CD4-positive, alpha-beta T cell treated with Interleukin-4 for 1 hour (primary cell): ENCODE measurements at places on chromosomes 11 and 22.
A peak's percentile ranks its signal among the peaks of the same experiment; 100 is the strongest.

GRCh38 chr11:18536209-18536608 lies 9.5 kb upstream of the TSG101 start:
- no peak for DNase-seq

GRCh38 chr22:43889201-43889859 lies 2.5 kb downstream of the PNPLA5 start:
- DNase-seq, result no peak

GRCh38 chr11:23370580-23371275 lies 510.5 kb upstream of the CCDC179 start:
- no peak for DNase-seq

GRCh38 chr11:129800655-129801054 lies 15.0 kb upstream of the TMEM45B start:
- DNase-seq, result no peak

- peak; percentile 58 for DNase-seq
Observed at GRCh38 chr11:120952461-120953434, 71.2 kb upstream of the TBCEL start.

DNA sequence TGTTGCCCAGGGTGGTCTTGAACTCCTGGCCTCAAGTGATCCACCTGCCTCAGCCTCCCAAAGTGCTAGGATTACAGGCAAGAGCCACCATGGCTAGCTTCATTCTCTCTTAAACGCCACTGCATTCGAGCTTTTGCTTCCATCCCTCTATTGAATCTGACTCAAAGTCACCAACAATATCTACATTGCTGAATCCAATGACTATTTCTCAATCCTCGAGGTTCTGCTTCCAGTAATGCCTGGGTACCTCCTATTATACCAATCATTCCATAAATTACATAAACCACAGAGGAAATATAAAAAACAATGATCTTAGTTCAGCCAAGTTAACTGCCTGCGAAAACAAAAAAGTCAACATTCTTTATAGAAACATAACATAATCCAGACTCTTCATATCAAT lies 11.9 kb upstream of the NXF1 start:
- DNase-seq, result no peak

DNA sequence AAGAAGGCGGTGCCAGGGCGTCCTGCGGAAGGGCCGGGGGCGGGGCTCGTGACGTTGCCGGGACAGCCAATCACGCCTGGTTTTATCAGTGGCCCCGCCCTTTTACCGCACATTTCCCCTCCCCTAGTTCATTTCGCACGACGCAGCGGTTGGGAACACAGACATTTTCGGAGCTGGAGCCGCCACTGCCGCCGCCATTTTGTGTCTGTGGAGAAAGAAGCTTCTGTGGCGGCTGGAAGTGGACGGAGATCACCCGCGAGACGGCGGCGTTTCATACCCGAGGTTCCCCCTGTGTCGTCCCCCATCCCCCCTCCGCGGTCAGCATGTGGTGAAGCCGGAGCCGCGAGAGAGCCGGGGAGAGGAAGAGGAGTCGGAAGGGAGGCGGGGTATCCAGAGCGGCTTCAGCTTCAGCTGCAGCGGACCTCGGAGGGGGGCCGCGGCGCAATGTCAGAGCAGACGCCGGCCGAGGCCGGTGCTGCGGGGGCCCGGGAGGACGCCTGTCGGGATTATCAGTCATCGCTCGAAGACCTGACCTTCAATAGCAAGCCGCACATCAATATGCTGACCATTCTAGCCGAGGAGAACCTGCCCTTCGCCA lies at the start of gene PCF11:
Gene PCF11, plus strand, starts transcription at position 136 of the 598 bp plus-strand sequence. Its CDS starts 309 bp downstream, at position 445.
- no peak for DNase-seq

- DNase-seq, result peak; percentile 95
Observed at GRCh38 chr11:61695917-61696316, 15.7 kb downstream of the DAGLA start.

GRCh38 chr22:36775586-36775963 lies 344 bp downstream of the IFT27 start:
- DNase-seq, result peak; percentile 57
